ENCODE measurements at places on chromosomes 7 and 10. TPM values are rescaled to one million over a fixed set of nuclear protein-coding genes. Genes with fewer than 3 reads are reported as not detected.

ADGRA1 gene
- not detected for total RNA-seq

MICALL2 gene
- 28.2 TPM for total RNA-seq

SCART1 gene
- 3.3 TPM for total RNA-seq

STAMBPL1 gene
- 5.1 TPM for total RNA-seq

HERC4 gene
- total RNA-seq: 59.1 TPM

LRRC17 gene
- 1.2 TPM for total RNA-seq

INHBA gene
- total RNA-seq: 1.00 TPM

CYP26C1 gene
- total RNA-seq: 0.22 TPM

SPDYE16 gene
- total RNA-seq: not detected

CALML3 gene
- total RNA-seq: not detected

ADRA2A gene
- 187 TPM for total RNA-seq

CREB3L2 gene
- total RNA-seq: 175 TPM
